ENCODE measurements at places on chromosomes 5 and 9.

- no peak for DNase-seq
These were observed 152.7 kb upstream of the FOXD4L5 start for GRCh38 chr9:65437724-65438123.

GRCh38 chr5:59598547-59598874, 295.0 kb downstream of the PDE4D start:
- DNase-seq = no peak

- no peak for DNase-seq
These were observed 92.3 kb upstream of the PTGER4 start for GRCh38 chr5:40587376-40587775.

DNA sequence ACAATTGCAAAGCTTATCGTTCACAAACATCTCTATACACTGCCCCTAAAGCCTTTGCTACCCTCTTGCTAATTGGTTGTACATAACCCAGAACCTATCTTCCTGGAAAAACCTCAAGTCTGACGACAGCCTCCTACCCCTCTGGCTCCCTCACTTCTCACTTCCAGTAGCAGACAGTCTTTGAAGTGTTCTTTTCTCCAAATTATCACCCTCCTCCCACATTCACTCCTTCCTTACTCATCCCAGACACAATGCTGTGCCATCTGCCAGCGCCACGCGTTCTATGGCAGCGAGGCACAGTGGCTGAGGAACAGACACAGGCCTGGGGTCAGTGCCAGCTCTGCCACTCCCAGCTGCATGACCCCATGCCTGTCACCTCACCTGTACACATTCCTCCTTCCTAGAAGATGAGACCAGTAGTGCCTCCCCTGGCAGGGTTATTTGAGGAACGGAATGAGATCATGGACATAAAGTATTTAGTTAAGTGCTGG, 27.7 kb downstream of the CLTA start:
- no peak for DNase-seq

GRCh38 chr5:90518661-90519060, 10.7 kb downstream of the LYSMD3 start:
- DNase-seq = no peak

- no peak for DNase-seq
These were observed 264.7 kb downstream of the TRIM32 start for GRCh38 chr9:116951588-116952435.

DNA sequence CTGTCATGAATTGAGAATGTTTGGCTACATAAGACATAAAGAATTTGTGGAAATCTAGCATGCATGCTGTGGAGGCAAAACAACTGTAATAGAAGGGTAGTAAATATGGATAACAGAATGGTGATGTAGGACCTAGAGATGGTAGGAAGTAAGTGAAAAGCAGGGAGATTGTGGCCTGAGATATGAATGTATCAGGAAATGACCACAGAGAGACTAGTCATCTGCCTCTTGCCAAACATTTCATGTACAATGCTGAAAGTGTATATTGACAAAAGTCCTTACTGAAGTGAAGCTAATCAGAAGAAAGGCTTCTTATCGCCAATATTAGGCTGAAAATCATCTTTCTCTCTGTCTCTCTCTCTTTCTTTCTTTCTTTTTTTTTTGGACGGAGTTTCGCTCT, 873.1 kb upstream of the CTNND2 start:
- no peak for DNase-seq

GRCh38 chr9:12464910-12465512, 228.2 kb upstream of the TYRP1 start:
- no peak for DNase-seq

GRCh38 chr9:78298046-78298765, 1.3 kb downstream of the PSAT1 start:
- DNase-seq = no peak

DNA sequence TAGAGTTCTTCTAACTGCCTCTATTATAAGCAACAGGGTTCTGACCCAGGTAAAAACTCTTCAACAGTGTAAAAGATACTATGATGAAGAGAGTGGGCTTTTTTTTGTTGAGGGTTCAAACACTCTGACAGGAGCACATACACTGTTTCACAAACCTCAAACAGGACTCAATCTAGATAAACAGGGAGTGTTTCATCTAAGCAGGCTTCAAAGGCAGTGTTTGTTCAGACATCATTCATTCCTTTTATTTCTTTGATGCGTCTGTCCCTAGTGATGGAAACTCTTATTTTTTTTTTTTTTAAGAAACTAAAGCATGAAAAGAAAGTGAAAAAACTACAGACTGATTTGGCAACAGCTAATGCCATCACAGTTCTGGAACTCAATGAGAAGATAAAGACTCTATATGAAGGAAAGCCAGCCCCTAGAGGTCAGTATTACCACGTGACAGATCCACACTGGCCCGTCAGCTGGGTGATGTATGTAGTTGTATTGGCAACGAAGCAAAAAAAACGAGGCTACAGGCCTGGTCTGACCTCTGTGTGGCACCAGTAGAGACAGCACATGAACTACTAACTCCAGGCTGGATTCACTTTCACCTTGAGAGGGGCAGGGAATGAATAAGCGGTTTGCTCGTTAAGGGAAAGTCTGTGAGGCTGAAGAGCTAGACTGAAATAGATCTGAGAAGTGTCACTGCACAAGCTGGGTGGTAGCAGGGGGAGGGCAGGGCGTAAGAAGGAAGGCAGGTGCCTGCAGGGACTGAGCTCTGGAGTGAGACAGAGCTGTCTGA, 172.2 kb downstream of the CCDC192 start:
- peak; percentile 53 for DNase-seq

GRCh38 chr9:133844398-133844784, 106.2 kb upstream of the SARDH start:
- DNase-seq = no peak

DNA sequence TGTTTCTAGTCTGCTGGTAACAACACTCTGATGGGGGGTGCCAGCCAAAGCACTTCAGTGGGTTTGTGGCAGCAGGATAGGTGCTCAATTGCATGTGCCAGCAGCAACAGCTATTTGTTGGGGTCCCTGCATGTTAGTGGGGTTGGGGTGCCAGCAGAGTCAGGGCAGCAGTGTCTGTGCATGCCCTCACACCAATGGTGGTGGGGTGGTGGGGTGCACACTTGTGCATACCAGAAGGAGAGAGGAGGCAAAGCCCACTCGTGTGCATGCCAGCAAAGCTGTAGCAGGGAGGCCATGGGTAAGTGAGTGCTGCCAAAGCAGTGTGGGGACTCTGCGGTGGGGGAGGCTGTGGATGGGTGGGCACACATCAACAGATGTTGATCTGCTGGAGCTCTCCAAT, 232.2 kb downstream of the GABRG2 start:
- DNase-seq = no peak

- DNase-seq = no peak
These were observed 93.9 kb downstream of the GALNT10 start for GRCh38 chr5:154284433-154284832.

DNA sequence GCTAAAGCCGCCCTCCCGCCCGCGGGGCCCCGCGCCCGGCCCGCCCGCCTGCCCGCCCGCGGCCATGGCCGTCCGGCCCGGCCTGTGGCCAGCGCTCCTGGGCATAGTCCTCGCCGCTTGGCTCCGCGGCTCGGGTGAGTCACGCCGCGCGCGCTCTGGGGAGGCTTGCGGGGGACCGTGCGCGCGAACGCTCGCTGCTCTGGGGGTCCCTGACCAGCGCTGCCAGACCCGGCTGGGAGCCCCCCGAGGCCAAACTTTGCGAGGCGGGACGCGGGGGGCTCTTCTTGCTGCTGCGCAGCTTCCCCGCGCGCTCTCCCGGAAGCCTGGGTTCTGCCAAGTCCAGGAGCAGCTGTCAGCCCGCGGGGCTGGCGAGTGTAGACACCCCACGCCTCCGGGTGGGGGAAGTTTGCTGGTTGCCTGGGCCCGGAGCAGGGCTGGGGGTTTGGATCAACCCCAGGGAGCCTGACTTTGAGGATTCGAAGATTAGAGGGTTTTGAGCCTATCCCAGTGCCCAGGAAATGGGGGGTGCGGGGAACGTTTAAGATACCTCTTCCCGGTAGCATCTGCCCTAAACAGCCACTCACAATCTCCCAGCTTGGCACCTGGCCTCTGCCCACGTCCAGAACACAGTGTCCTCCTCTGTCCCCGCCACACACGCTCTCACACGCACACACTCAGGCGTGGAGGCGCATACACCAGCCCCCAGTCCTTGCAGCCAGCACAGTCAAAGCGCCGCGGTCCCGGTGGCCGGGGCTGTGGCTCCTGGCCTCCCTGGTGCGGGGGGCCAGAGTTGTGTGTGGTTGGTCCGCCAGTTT, 535 bp downstream of the UNC5A start:
- no peak for DNase-seq

- no peak for DNase-seq
These were observed 128.3 kb upstream of the CCNH start for GRCh38 chr5:87541033-87541432.

GRCh38 chr9:125949703-125950460, 202.7 kb downstream of the PBX3 start:
- no peak for DNase-seq

- no peak for DNase-seq
These were observed 70.3 kb upstream of the ASTN2 start for GRCh38 chr9:117485176-117485575.

GRCh38 chr5:168784454-168784853, 205.3 kb upstream of the PANK3 start:
- DNase-seq = no peak

DNA sequence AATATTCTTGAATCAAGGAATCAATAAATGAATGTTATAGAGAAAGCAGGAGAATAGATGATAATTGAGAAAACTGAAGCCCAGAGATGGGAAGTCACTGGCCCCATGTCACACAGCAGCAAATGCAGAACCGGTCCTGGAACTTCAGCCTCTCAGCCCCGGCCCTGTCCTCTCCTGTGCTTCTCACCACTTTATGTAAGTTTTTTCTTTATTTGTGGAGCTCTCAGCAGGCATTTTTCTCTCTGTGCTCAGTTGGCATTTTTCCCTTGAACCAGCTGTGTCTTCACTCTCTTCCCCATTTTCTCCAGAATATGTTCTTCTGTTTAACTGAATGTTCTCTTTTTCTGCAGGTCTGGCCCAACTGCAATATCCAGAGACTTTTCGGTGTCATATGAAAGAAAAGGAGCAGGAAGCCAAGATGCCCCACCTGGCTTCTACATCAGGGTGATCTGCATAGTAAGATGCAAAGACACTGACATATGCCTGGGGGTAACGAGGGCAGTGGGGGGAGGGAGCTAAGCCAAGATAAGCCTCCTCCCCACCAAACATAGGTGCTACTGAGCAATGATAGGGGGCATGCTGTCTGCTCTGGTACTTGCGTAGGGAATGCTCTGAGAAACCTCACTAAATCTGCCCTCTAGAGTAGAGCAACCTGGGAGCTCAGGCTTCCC, 12.8 kb upstream of the LCP2 start:
- DNase-seq = no peak

DNA sequence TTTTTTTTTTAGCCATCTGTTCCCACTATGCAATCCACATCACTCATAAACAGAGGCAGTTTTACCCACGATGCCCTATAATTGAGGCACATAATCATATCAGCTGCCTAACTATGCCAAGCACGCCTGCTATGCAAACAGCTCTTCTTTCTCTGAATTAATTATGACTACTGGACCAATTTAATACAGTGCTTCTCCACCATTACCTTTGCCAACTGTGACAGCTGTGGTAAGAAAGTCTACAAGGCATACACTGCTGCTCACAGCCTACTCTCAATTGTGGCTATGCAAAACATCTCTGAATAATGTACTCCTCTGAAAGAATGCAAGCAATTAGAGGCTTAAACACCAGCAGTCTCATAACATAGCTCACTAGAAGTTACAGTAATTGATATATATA, 97.1 kb downstream of the DTWD2 start:
- no peak for DNase-seq

DNA sequence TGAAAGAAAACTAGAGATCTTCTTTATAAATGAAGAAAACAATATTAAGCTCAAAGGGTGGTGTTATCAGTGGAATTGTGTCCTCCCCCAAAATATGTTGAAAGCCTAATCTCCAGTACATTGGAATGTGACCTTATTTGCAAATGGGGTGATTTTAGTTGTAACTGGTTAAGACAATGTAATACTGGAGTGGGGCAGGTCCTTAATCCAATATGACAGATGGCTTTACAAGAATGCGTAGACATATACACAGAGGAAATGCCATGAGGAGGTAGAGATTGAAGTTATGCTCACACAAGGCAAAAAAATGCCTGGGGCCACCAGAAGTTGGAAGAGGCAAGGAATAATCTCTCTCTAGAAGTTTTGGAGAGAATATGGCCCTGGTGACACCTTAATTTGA, 13.7 kb upstream of the TRIM32 start:
- DNase-seq = no peak

DNA sequence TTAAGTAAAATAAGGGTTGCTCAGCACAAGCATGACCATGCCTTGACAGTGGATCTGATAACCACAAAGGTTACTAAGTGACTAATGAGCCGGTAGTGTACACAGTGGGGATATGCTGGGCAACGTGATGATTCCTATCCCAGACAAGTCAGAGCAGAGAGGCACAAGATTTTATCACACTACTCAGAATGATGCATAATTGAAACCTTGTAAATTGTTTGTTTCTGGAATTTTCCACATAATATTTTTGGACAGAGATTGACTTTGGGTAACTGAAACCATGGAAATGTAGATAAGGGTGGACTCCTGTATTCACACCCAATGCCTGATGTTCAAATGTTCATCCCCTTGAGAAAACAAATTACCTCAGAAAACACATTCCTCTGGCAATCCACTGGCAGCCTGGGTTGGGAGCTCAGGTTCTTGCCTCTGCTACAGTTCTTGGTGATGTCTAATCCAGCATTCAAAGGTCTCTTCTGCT, 16.2 kb upstream of the ERAP1 start:
- peak; percentile 51 for DNase-seq

GRCh38 chr5:76716456-76717157, 681 bp downstream of the F2R start:
- DNase-seq = no peak

DNA sequence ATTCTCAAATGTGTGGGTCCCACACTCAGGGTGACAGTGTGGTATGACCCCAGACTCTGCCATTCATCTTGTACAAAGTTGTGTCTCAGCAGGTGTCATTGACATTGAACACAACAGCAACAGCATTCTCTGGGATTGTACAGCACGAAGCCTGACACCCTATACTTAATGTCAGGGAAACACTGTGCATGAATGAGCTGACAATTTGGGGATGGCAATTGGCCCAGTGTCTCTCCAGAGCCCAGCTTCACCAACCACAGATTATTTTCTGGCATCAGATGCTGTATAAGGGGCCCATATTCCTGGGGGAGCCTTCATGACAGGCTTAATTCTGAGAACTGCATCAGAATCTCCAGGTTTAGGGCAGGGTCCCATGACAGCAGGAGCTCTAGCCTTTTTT, 143.2 kb downstream of the GCNT1 start:
- DNase-seq = no peak

- no peak for DNase-seq
These were observed 103.1 kb upstream of the MYO10 start for GRCh38 chr5:17039170-17039569.

- DNase-seq = no peak
These were observed 1085.4 kb upstream of the CDH6 start for GRCh38 chr5:30108051-30108450.

DNA sequence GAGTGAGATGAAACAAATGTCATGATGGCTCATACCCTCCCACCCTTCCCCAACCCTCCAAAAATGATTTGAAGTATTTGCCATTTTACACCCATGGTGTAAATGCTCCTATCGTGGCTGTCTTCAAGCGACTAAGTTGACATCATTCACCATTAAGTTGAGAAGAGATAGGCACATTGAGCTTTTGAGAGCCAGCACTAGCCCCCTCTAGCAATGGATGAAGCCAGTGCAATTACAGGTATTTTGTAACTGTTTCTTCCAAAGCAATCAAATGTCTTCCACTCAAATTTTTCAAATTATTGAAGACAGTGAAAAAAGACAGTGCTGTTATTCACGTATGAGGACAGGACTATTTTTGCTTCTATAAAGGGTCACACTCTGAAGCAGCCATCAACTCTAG, 371.5 kb upstream of the KLF4 start:
- DNase-seq = no peak
